ENCODE measurements at places on chromosomes 16 and 17.
A peak's percentile ranks its signal among the peaks of the same experiment; 100 is the strongest.

DNA sequence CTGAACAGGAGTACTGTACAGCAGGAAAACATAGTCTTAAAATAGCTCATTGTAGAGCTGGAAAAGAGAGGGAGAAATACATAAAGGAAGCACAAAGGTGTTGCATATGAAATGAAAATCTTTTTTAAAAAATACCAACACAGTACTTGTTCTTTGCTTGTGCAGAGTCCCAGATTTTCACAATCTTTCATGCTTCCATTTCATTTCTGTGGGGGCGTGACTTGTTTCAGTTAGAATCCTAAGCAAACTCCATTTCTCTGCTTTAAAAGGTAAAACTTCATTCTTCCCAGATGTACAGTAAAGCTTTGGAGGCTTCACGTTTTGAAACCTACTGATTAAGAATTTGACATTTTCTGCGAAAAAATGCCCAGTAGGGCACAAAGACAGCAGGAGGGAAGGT, 48.5 kb upstream of the MARCHF10 start:
- DNase-seq, result no peak

DNA sequence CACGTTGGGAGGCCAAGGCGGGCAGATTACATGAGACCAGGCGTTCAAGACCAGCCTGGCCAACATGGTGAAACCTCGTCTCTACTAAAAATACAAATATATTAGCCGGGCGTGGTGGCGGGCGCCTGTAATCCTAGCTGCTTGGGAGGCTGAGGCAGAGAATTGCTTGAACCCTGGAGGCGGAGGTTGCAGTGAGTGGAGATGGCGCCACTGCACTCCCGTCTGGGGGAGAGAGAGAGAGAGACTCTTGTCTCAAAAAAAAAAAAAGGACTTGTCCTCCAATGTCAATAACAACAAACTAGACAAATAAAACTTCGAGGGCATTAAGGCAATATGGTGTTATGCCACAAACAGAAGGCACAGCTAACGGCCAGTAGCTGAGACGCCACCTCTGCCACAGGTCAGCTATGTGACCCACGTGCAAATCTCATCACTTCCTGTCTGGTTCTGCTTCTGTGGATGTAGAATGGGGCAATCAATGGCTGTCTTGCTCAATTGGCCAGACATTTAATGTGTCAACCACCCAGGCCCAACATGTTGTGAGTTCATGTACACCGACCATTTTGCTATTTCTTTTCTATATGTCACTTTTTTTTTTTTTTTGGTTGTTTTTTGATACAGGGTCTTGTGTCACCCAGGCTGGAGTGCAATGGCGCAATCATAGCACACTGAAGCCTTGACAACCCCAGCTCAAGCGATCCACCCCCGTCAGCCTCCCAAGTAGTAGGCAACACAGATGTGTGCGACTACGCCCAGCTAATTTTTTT, 834 bp upstream of the TXNDC11 start:
- DNase-seq, result peak; percentile 28

DNA sequence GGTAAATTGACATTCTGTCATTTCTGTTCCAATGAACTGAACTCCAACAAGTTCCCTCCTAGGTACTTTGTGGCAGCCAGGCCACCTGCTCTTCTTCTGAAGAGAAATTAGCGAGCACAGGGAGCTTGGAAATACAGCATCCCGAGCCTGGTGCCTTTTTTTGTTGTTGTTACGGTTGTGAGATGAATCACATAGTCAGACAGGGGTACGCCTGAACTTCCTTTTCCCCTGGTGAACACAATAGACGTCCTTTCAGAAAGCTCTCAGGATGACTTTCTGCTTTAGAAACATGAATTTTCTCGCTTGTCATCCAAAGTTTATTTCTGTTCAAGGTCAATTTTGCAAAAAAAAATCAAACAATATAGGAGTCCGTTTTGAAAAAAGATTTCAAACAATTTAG, 53.9 kb upstream of the XYLT1 start:
- DNase-seq, result no peak

GRCh38 chr17:31226950-31227349, 70.1 kb downstream of the OMG start:
- no peak for DNase-seq

GRCh38 chr16:1657841-1658240, 20.2 kb upstream of the JPT2 start:
- DNase-seq, result no peak

DNA sequence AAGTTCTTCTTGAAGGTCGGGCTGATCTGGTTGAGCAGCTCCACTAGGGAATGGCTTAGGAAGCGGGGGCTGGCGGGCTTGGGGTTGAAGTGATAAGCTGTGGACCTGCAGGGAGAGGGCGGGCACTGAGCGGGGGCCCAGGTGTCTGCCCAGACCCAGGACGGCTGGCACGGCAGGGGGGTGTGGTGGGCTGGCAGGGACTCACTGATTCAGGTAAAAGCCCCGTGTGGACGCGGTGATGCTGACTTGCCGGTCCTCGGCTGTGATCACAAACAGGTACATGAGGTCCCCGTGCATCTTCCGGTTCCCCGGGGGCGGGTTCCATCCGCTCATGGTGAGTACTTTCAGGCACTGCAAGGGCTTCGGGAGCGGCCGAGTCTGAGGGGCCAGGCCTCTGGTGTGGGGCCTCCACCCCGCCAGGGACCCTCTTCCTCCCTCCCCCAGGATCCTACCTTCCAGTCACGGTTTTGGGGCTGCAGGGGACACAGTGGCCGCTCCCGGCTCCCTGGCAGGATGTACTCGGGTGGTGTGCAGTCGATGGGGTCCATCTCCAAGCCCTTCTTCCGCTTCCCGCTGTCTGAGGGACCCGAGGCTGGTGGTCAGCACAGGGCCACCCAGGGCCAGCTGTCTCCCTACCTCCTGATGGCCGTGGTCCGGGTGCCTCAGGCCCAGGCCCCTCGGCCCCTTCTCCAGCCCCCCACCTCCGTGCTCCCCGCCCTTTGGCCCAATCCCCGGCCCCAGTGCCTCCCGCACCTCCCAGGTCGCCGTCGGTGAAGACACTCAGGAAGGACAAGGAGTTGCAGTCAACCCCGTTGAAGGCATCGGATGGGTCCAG, 10.2 kb downstream of the CLUH start:
- no peak for DNase-seq

DNA sequence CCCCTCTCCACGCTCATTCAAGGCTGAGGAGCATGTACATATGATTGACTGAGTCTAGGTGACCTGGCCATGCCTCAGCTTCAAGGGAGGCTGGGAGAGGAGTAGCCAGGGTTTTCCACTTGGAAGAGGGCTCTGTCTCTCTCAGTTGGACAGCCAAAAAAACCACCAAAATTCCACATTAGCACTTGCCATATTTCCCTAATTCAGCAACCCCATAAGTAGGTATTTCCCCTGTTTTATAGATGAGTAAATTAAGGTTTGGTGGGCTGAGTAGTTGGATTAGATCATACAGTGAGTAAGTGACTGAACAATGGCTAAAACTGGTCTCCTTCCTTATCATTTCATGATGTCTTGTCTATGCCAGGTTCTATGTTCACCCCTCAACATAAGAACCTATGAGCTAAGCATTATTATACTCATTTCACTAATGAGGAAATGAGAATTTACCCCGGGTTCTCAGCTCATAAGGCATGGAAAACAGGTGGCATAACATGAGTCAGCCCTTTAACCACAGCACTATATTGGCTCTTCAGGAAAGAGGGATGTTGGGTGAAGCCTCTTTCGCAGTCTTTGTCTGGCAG, 68.0 kb upstream of the GAS7 start:
- DNase-seq, result no peak

- DNase-seq, result peak; percentile 98
Measured at GRCh38 chr17:48048384-48049126, 396 bp downstream of the NFE2L1 start.

DNA sequence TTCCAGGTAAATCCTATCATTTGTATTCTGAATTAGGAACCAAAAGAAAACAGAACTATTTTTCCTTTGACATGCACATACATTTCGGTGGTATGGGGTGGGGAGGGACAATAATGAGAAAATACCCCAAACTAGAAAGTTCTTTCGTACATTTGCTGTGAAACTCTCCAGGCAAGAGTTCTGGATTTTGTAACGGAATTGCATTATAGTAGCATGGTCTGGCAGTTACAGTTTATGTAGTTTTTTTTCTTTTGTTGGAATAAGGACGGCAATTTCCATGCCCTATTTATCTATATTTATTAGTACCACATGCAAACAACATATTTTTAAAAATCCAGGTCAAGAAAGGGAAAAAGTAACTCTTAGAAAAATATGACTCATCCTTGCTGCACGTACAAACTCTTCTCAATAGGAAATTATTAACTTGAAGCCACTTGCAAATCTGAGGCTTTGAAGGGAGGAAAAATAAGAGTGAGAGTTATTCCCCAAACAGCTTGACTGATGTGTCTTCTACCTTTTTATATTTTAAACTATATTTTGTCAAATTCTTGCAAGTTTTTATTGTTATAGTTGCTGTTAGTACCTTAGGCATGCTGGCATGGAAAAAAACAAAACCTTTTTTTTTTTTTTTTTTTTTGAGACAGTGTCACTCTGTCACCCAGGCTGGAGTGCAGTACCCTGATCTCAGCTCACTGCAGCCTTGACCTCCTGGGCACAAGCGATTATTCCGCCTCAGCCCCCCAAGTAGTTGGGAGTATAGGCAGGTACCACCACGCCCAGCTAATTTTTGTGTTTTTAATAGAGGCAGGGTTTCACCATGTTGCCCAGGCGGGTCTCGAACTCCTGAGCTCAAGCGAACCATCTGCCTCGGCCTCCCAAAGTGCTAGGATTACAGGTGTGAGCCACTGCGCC, 69.3 kb downstream of the WWP2 start:
- no peak for DNase-seq

- no peak for DNase-seq
Measured at GRCh38 chr17:82964851-82965341, 114.5 kb upstream of the METRNL start.

DNA sequence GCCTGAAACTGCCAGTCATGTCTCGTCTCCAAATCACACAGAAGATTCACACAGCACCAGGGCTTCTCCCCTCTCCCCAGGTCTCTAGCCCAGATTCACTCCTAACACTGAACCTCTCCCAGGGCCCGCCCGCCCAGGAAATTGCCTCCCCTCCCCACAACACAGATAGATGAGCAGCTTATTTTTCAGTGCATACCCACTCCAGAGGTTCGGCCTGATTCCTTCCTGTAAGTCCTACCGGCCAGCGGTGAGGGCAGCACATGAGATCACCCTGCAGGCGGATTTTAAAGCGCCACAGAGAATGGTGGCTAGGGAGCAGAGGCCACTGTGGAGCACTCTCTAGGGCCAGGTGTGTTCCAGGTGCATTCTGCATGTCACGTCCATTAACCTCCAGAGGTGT, 301.8 kb downstream of the IRF8 start:
- DNase-seq, result no peak

DNA sequence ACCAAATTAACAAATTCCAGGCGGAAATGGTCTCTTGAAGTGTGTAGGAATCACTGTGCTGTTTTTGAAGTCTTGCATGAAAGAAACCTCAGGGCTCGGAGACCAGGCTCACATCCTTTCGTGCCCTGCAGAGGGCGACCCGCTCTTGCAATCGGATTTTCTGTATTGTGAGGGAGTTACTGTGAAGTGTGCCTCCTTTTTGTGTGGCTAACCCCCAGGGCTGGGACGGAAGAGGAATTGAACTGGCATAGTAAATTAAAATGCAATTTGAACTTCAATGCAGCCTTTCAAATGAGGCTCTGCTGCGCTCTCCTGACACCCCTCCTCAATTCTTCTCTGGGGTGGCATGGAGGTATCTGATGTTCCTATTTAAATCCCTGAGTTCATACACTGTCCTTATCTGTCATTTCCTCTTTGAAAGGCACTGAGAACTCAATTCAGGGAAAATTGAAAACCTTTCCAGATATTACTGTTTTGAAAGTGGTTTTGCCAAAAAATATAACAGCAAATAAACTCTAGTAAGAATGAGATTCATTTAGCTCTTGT, 51.5 kb upstream of the MGAT5B start:
- peak; percentile 33 for DNase-seq

GRCh38 chr17:71779482-71779881, 341.3 kb upstream of the SOX9 start:
- no peak for DNase-seq

DNA sequence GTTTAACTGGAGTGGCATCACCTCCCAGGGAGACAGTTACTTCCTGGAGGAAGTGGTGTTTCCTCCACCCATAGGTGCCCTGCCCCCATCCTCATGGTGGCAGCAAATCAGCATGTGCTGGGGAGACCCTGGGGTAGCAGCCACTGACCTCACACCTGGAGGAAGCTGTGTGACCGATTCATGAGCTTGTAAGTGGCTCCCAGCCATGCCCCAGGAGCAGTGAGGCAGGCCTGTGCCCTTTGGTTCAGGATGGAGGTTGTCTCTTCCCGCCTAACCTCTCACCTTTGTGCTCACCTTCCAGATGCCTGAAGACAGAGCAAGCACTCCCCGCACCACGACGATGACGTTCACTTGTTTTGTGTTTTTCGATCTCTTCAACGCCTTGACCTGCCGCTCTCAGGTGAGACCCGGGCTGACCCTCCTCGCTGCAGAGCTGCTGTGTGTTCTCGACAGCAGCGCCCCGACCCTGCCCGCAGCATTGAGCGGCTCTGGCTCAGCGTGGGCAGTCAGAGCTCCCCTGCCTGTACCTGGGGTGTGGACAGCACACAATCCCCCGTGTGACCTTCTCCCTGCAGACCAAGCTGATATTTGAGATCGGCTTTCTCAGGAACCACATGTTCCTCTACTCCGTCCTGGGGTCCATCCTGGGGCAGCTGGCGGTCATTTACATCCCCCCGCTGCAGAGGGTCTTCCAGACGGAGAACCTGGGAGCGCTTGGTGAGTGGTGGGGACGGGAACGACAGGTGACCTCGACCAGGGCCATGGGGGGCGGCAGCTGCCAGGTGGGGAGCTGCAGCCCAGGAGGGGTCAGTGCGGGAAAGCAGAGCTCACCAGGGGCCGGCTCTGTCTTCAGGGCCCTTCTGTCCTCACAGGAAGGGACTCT, 42.8 kb downstream of the MEAK7 start:
- no peak for DNase-seq

- DNase-seq, result peak; percentile 87
Measured at GRCh38 chr17:44968225-44969143, at the start of gene C1QL1. Gene C1QL1 (minus strand): TSS chr17:44968303. CDS start chr17:44968048, 255 bp downstream.

DNA sequence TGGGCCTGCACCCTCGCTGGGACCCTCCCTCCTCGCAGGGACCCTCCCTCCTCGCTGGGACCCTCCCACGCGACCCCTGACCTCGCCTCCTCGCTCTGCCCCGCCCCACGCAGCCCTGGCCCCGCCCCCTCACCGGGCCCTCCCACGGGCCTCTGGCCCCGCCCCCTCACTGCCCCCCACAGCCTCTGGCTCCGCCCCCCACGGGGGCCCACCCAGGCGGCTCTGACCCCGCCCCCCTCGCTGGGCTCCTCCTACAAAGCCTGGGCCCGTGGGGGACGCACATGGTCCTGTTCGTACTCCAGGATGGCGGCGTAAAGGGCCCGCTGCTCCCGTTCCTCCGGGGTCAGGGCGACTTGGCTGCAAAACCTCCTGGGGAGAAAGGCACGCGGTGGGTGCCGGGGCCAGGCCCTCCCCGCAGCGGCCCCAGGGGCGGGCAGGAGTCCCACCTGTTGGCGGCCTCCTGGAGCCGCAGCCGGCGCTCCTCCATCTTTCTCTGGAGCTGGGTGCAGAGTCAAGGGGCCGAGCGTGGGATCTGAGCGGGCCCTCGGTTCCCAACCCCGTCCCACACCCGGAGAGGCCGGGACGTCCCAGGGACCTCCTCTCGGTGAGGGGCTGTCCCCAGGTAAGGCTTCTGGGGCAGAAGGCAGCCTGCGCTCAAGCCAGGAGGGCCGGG, 9.0 kb downstream of the VPS9D1 start:
- no peak for DNase-seq

- no peak for DNase-seq
Measured at GRCh38 chr17:81163703-81164370, 1.5 kb upstream of the PVALEF start.

- DNase-seq, result no peak
Measured at GRCh38 chr16:2341456-2342447, 1.2 kb upstream of the ABCA3 start.
